ENCODE measurements at places on chromosomes 6 and 20.

DNA sequence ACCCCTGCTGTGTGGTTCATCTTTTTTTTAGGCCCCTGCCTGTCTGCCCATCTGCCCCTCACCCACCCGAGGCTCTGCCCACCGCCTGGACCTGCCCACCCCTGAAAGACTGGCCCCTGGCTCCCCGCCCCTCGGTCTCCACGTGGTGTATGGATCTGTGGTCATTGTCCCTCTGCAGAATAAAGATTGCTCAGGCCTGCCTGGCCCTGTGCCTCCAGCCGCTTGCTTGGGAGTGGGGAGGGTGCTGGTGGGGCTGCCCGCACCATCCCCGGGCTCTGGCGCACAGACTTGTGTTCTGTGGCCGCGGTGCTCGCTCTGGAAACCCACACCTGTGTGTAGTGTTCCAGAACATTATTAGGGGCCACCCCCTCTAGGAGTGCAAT lies 1.6 kb downstream of the MAP1LC3A start:
- no peak for DNase-seq

DNA sequence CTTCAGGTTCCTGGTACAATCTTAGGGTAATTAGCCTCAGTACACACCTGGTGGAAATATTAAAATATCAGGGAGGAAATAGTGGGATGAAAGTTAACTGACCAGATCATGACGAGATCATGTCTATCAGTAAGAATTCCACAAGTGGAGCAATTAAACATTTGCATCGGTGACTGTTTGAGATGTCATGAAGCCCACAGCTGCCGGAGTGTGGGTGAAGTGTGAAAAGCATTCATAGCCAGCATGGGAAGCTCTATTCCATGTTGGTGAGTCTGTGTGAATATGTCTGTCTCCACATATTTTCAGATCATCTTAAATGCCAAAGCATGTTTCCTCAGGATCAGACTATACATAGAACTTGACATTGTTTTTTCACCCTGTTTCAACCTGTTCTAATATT lies 142.8 kb downstream of the IPCEF1 start:
- no peak for DNase-seq

DNA sequence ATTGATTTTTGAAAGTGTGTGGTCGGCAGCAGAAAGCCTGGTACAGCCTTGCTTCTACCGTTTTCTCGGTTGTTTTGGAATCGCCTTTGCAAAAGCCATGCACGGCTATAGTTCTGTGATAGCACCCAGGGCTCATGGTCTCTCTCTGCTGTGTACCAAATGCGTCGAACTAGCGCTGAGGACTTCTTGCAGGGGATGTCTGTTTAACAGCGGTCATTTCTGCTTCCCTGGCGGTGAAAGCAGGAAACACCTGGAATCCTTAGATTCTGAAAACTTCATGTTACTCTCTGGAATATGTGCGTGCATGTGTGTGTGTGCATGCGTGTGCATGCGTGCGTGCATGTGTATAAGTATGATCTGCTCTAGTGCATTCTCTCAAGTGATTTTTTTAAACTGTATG lies 26.1 kb upstream of the GCNT2 start:
- DNase-seq: no peak

DNA sequence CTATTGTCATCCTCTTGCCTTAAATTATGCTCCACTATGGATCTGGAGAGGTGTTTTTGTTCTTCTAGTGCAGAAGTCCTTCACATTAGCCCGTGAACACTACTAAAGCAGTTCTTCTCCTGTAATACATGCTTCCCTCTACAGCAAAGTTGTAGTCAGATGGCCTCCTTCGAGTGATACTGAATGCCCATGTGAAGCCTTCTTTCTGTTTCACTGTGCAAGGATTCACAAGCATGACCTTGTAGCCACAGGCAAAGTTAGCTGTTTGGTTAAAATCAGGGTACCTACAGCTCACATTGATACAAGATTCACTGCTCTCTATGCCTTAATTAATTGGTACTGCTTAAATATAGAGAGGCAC lies 47.6 kb downstream of the ARHGAP18 start:
- DNase-seq: no peak

DNA sequence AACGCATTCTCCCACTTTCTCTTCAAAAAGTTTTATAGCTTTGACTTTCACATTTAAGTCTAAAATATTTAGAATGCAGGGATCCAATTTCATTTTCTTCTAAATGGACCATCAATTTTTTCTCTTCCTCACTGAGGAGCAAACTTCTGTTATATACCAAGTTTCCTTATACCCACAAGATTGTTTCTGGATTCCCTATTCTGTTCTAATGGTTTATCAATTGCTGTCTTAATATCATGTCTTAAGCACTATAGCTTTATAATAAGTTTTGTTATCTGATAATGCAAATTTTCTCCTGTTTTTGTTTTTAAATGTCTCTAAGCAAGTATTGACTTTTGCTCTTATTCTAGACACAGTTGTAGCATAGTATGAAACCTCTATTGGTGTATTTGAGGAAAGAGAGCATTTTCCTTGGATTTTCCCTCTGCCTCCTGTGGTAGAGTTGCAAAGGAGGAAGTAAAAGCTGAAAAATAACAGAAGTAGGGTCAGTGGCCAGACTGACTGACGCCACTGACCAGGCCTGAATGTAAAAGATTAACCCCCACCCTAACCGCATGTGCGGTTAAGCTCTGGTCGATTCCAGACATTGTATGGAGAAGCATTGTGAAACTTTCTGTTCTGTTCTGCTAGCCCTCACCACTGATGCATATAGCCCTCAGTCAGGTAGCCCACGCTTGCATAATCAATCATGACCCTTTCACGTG lies 40.3 kb downstream of the GPX5 start:
- no peak for DNase-seq

GRCh38 chr6:144416244-144416643 lies 131.1 kb downstream of the UTRN start:
- no peak for DNase-seq
